Esophagus muscularis mucosa (tissue), 4 donors: ENCODE measurements at places on chromosomes 16 and 17. TPM values are rescaled to one million over a fixed set of nuclear protein-coding genes. Genes with fewer than 3 reads are reported as not detected.

DNA sequence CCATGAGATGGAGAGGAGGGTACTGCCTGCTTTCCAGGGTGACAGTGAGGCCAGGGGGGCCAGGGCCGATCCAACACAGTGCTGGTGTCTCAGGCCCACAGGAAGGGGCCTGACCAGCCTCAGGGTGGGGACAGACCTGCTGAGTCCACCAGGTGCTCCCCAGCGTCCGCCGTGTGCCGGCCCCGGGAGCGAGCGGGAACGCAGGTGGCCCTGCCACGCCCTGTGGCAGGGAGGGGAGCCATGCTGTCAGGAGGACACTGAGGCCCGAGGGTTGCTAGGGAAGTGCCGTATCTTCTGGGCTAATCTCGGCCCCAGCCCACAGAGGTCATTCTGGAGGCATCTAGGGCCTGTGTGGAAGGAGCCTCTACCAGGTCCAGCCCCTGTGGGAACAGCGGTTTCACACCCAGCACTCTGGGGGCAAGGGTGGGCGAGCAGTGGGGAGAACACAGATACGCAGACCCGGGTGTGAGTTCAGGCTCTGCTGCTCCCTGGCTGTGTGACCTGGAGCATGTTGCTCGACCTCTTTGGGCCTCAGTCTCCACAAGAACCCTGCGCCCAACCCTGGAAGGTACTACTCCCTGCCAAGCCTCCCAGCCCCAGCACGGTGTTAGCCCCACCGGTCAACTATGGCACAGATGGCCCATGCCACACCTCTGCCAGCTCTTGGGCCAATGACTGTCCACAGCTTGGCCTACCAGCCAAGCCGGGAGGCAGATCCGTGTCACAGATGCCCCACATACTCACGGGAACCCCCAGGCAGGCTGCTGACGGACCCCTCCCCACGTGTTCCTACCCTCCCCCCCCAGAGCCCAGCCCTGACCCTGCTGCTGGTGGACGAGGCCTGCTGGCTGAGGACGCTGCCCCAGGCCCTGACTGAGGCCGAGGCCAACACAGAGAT, 43.9 kb upstream of the ZC3H18 start:
- DNase-seq: no peak

DNA sequence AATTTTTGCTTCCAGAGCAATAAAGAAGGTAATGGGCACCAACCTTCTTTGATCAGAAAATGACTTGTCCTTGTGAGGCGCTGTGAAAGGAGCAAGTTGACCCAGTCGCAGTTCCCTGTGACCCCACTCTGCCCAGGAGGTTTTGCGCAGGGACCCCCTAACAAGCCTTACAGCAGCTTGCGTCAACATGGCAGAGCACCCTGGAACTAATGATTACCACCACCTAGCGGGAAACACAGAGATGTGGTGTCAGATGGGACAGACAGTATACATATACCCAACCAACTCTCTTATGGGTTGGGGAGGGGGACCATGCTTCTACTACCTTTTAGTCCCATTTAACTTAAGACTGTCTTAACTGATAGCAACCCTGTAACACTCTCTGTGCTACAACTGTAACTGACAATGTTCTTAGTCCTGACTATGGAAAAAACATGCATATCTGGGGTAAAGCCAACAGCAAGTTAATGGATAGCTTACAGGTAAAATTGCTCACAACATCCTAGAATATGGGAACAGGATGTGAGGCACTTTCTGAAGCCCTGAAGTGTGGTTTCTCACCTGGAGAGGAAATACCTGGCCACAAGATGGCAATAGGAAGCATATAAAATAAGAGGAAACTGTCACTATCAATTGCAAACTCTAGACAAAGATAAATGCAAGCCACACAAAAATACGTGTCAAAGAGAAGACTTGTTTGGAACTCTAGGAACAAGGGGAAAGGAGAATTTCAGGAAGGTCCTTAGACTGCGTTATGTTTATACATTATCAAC, 3.0 kb downstream of the KARS1 start:
- no peak for DNase-seq

DNA sequence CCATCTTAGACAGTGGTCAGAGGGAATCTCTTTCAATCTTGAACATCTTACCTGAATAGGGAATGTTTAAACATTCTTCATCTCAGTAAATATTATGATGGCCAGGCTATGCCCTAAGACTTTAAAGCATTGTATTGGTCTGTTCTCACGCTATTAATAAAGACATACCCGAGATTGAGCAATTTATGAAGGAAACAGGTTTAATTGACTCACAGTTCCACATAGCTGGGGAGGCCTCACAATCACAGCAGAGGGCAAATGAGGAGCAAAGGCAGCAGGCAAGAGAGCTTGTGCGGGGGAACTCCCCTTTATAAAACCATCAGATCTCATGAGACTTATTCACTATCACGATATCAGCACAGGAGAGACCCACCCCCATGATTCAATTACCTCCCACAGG, 55.3 kb upstream of the SOX9 start:
- no peak for DNase-seq

- DNase-seq: no peak
Observed at GRCh38 chr16:17252064-17252463, 218.7 kb downstream of the XYLT1 start.

DNA sequence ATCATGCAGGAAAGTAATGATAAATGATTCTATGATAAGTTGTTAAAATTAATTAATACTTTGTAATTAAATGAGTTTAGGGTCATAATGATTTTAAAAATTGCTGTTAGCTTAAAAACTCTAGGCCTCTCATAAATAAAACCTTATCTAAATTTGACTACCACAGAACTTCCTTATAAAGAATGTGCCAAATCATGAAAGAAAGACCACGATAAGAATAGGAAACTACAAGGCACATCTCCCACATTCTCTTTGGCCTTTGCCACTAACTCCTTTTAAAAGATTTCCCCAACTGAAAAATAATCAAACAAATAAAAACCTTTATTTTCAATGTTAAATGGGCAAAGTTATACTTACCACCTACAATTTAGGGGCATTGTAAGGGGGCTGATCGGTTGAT, 164.6 kb upstream of the C17orf78 start:
- DNase-seq: no peak

- DNase-seq: no peak
Observed at GRCh38 chr17:49554694-49555494, 20.8 kb upstream of the NXPH3 start.

UTS2R gene
- total RNA-seq: not detected

DNA sequence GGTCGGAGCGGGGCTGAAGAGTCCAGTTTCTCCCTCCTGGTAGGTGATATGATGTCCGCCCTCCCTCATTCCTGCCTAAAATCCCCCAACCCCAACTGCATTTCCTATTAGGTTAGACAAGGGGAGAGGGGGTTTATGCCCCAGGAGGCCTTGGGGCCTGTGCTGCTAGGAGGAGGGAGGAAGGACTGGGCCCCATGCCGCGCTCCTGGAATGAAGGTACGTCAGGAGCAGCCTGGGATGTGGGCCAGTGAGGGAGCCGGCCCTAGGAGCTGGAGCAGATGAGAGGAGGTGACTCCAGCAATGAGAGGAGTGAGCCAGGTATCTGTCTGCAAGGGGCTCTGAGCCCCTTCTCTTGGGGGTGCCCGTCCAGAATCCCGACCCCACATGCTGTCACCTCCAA, 46.9 kb upstream of the CDC42EP4 start:
- DNase-seq: no peak
